ENCODE measurements at places on chromosomes 2 and 18.
A peak's percentile ranks its signal among the peaks of the same experiment; 100 is the strongest.

GRCh38 chr2:229642371-229642770 is 72.0 kb downstream of the DNER start:
- DNase-seq, result no peak

DNA sequence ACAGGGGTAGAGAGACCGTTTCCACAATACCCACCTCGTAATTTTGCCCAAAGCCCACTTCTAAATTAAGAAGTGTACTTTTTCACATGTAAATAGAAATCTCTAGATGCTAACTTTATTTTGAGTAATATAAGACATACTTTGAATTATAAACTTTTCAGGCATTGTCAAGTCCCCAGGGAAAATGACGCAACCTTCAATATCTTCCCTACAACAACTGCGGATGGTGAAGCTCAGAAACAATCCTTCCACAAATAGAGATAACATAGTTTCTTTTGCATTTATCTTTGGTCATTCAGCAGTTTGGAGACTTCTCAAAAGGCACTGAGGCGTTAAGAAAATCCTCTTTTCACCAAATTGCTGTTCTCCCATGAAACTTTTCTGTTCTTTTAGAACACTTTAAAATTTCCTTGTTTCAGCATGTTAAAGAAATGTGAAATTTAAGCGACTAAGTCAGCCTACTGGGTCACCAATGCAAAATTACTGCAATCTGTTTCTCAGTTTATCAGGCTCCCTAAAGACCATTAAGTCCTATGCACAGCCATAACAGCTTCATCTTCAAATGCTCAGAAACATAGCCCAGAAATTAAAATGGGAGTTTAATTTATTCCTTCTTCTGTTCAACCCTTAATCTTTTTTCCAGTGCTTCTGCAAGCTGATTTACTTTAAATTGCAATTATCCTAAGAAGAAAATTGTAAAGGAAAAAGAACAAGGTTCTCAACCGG is 118.3 kb upstream of the DNAJC10 start:
- DNase-seq, result no peak

DNA sequence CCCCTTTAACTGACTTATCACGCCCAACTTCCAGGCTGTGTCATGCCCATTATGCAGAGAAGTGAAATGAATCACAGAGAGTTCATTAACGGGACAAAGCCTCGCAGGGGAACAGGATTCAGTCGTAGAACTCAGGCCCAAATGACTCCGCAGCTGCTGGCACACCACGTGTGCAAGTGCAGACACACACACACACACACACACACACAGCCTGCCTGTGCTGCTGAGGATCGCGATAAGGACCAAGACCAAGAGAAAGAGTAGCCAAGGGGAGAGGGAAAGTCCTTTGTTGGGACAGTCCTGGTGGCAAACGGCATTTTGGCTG is 90.0 kb upstream of the TAF1B start:
- DNase-seq, result peak; percentile 70

- peak; percentile 33 for DNase-seq
Measured at GRCh38 chr2:143686585-143687164, 557.5 kb downstream of the ARHGAP15 start.

DNA sequence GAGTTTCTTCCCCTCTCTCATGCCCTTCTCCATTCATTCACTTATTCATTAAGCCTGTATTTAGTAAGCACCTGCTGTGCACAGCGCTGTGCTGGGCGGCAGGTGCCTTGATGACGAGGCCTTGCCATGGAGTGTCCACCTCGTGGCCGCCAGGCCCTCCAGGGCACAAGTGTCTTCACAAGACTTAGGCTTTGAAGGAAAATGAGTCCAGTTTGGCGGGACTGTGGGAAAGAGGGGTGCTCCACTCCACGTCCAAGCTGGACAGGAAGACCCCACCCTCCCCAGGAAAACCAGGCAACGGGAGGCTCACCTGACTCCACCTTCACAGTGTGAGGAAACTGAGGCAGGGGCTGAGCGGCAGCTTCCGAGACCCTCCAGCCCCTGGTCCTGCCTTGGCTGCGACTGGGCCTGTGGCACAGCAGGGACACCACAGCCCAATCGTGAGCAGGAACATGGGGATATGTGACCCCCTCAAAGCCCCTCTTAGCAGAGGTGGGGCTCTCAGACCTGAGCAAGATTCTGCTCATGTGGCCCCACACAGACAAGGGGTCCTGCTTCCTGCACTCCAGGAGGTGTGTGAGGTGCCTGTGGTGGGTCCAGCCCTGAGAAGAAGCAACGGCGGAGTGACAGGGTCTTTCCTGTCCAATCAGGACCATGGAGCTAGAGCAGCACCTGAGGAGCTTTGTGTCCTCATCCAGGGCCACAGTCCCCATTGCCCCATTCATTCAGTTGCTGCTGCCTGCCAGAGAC is 110.3 kb upstream of the ODC1 start:
- DNase-seq, result no peak

- peak; percentile 44 for DNase-seq
Measured at GRCh38 chr2:32591669-32592463, 36.0 kb upstream of the TTC27 start.

DNA sequence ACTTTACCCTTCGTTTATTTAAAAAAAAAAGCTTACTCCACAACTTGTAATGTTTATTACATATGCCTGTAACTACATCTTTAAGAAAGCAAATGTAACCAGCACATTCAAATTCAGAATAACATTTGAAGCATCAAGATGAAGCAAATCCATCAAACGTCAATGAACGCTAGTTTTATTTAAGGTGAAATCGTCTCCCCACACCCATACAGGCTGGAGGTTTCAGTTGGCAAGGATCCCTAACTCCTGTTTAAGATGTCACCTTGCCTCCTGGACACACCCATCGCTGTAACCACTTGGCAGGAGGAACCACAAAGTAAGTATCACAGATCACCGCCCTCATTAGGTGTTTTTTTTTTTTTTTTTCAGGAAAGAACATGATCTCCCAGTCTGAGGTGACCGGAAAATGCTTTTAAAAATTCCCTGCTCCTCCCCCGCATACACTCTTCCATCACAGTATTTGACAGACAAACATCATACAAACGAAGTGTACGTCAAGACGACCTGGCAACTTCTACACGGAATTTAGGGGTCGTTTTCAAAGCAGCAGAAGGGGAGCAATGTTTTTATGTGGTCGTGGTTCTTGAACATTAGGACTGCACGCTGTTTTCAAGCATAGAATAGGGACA is 19.7 kb upstream of the STPG4 start:
- DNase-seq, result no peak

GRCh38 chr2:144479138-144479537 is 40.8 kb downstream of the ZEB2 start:
- DNase-seq, result no peak

GRCh38 chr18:46398625-46399024 is 258.4 kb downstream of the LOXHD1 start:
- no peak for DNase-seq

DNA sequence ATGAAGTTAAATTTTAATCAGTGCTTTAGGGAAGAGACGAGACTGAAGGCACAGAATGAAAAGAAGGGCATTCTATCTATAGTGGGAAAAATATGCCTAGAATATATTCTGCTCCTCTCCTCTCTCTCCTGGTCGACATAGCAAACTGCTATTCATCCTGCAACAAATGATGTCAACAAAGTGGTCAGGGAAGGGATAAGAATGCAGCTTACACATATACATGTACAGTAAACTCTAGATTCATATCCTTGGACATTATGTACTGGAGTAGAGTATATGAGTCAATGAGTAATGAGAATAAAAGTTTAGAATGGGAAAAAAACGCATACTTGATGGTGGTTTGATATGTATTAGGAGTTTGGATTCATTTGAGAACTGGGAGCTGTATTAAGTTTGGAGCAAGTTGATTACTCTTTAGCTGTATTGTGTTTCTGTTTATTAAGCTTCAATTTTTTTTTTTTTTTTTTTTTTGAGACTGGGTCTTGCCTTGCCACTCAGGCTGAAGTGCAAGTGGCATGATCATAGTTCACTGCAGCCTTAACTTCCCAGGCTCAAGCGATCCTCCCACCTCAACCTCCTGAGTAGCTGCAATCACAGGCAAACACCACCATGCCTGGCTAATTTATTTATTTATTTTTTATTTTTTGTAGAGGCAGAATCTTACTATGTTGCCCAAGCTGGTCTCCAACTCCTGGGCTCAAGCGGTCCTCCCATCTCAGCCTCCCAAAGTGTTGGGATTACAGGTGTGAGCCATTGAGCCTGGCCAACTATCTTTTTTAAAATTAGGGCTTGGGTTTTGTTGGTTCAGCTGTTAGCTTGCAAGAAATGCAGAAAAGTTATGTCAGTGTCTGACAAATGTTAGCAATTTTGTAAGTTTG is 53.8 kb downstream of the STAT1 start:
- DNase-seq, result no peak

GRCh38 chr2:219514836-219515235 is 554 bp downstream of the ASIC4 start:
- no peak for DNase-seq

GRCh38 chr2:120241684-120242083 is 11.0 kb upstream of the RALB start:
- no peak for DNase-seq

- DNase-seq, result no peak
Measured at GRCh38 chr2:3094318-3094717, 283.3 kb downstream of the EIPR1 start.

DNA sequence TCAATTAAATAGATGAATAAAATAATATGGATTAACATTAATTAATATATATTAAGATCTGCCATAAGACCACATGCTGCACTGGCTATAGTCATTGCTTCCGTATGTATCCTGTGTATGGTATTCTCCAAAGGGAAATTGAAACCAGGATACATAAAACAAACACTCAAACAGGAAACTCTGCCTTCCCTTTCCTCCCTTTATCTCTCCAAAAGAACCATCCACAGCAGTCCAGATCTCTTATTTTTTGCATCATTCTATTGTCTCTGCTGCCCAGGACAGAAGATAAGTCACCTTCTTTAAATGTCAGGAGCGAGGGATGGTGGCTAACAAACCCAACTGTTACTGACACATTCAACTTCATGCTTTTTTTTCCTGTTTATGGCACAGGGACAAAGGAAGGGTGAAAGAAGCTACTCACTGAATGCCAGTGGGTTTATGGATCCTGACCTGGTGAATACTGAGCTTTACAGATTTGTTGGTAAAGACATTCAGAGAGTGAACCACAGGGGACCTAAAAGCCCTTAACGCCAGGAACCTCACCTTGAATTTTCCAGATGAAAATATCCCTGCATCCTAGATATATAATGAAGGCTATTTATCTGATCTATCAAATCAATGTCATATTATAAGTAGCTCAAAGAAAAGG is 67.5 kb downstream of the CSRNP3 start:
- peak; percentile 1 for DNase-seq

- no peak for DNase-seq
Measured at GRCh38 chr18:21682371-21683051, 22.1 kb downstream of the ABHD3 start.

GRCh38 chr2:119482481-119483394 is 41.5 kb downstream of the SCTR start:
- no peak for DNase-seq

- DNase-seq, result no peak
Measured at GRCh38 chr2:129673847-129674711, 305.4 kb upstream of the RAB6C start.

GRCh38 chr2:138713504-138713903 is 66.7 kb downstream of the NXPH2 start:
- no peak for DNase-seq

DNA sequence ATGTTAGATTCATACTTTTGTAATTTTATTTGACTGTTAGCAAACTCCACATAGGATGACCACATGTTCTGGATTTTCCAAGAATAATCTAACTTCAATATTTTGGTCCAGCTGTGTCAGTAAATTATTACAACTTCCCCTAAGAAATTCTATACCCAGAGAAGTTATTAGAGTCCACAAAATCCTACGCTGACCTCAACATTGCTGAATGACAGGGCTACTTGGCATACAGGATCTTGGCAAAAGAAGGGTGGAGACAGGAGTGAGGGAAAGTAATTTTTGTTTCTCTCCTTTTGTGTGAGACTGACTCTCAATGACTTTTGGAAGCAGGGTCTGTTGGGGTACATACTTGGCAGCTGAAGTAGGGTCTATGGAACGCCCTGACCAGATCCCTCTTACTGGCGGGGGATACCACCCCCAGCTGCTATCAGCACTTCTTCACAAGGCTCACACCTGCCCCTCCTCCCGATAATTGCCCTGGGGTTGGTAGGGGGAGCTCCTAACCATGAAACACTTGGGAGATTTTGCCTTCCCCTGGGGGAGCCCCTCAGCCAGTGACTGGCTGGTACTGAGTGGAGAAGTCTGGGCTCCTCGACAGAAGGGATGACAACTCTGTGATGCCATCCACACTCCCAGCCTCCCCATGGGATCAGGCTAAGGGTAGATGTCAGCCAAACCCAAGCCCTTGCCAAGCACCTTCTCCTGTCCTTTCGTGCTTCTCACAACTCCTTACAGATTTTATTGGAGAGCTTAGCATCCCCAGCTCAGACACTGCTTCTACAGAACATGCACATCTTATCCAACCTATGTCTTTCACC is 110.6 kb upstream of the FHL2 start:
- no peak for DNase-seq

DNA sequence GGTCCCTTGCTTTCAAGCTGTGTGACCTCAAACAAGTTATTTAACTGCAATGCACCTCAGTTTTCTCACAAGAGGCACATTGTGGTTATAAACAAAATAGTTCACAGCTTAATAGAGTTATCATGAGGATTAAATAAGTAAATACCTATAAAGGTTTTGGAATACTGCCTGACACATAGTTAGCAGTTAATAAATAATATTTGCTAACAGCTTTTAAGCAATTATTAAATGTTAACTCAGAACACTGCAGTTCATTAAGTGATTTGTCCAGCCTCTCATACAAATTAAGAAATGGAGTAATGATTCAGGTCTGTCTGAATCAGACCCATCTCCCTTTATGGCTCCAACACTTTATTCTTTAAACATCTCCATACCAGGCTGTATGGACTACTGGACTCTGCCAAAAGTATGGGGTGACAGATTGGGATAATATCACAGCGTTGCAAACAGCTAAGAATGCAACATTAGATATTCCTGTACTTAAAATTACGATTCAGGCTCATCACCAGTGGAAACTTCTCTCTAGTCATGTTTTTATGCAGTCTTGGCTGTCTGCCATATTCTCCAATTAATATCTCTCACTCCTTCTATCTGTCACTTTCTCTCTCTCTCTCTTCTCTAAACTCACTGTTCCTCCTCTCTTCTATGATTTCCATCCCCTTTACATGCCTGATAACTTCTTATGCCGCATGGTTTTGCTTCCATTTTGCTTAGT is 370.6 kb upstream of the UBE2E3 start:
- DNase-seq, result no peak

DNA sequence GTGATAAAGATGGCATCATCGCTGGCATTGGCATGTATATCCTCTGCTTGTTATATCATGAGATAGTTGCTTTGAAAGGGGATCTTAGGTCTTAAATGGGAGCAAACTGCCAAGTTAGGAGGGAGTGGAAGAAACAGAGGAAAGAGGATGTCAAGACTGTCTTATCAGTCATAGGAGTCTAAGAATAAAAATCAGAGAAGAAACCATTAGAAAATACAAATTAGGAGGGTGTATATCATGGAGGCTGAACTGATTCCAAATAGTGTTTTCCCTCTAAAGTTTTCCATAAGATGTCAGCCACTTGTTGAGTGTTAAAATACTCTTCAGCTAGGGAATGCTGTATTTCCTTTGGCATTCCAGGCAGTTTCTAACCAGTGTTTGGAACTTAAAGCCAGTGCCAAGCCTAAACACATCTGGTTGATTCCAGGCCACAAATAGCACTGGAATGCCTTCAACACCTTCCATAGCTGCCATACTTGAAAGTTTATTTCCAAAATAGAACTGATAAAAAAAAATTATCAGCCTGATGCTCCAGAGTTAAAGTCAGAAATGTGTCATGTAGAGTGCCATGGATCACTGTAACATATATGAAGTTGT is 129.4 kb downstream of the ZEB2 start:
- DNase-seq, result no peak

GRCh38 chr18:40653682-40654081 is 1301.4 kb upstream of the PIK3C3 start:
- DNase-seq, result no peak
